LHCN-M2 (cell line): ENCODE measurements at places on chromosomes 7 and 10. TPM values are rescaled to one million over a fixed set of nuclear protein-coding genes. Genes with fewer than 3 reads are reported as not detected.

HGF gene
- 11.5 and 13.0 TPM in 2 replicates for total RNA-seq

TBXAS1 gene
- 7.2 and 8.4 TPM in 2 replicates for total RNA-seq

BTBD16 gene
- not detected in 2 replicates for total RNA-seq

MGAM2 gene
- not detected in 2 replicates for total RNA-seq

TRPV6 gene
- not detected in 2 replicates for total RNA-seq

SLC18A3 gene
- not detected in 2 replicates for total RNA-seq

CLDN4 gene
- 0.17 and 0.19 TPM in 2 replicates for total RNA-seq

C10orf120 gene
- total RNA-seq, result not detected in 2 replicates

SEC23IP gene
- total RNA-seq, result 24.2 and 28.5 TPM in 2 replicates

C7orf33 gene
- not detected in 2 replicates for total RNA-seq

TRIL gene
- total RNA-seq, result 0.32 and 0.46 TPM in 2 replicates

GRCh38 chr10:112689327-112690072 lies 242.5 kb downstream of the VTI1A start:
- DNase-seq, result no peak

DNA sequence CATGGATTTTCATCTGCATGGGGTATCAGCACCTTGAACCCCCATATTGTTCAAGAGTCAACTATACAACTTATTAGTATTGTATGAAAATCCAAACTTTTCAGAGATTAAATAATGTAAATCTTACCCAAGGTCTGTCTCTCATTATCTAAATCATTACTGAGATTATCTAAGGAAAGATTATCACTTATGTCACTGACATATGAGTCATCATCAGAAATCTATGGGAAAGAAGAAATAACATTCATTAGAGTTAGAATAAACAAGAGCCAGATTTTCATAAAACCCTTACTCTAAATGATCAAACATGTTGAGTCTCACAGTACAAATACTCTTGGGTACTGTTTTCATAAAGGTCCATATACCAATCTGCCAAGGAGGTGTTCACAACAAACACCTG lies 83.3 kb upstream of the GSDME start:
- DNase-seq, result no peak

DNA sequence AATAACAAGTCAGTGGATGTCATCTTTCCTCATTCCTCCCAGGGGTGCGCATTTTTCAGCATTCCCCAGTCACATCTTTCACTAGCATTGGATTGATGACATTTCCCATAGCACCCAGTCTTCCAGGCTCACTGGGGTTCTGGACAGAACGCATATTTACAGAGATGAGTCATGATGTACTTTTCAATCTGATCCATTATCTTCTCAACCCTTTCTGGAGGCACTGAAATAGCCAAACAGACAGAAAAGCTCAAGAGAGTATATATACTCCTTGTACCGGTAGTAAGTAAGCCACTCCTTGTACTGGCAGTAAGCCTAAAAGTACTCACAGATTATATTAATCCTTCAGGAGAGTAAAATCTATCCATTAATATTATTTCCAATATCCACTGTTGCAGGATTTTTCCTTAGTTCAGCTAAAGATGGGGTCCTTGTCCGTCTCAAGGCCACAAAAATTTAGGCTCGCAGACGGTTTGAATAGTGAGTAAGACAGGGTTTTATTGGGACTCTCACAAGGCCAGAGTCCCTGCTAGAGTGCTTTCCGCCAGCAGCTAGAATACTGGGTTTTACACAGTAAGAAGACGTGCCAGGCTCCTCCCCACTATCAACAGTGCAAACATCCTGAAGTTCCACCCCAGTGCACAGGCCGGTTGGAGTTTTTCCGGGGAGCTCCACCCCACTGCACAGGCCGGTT lies 60.8 kb downstream of the MDH2 start:
- no peak for DNase-seq

DNA sequence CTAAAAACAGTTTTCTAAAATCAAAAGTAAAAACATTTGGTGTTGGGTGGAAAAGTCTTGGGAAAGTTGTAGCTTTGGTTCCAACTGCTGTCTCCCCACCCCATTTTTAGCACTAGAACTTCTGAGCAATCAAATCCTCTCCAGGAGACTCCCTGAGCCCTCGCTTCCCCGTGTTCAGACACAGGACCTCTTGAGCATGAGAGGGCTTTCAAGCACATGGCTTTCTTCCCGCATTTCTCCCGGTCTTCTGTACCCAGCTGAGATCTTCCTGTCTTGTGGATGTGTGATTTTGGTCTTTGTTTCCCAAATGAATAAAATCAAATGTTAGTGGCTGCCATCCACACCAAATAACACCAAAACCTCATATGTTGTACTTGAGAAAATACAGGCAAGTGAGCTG lies 5.0 kb downstream of the CXCL12 start:
- DNase-seq, result no peak

DNA sequence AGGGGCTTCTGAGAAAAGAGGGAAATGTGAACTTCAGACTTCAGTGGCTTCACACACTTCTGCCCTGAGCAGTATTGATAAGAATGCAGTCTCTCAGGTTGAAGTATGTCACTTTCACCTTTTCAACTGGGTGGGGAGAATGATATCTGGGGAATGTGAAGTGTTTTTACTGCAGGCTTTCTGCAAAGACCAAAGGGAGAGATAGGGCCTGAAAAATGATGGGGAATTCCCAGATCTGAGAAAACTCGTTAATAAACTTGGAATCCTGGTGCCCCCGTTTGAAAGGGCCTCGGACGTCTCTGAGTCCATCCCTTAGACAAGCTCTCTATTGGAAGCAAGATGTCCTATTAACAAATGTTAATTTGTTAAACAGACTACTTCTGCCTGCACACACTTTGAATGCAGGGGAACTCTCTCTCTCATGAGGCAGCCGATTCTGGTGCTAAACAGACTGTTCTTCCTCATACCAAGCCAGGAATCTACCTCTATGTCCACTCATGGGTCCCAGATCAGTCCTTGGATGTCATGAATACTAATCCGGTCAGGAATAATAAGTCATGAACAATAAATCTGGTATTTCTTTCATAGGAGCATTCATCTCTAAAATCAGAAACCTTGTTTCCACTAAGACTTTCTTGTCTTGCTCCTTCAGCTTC lies 193.6 kb downstream of the JCAD start:
- no peak for DNase-seq

DNA sequence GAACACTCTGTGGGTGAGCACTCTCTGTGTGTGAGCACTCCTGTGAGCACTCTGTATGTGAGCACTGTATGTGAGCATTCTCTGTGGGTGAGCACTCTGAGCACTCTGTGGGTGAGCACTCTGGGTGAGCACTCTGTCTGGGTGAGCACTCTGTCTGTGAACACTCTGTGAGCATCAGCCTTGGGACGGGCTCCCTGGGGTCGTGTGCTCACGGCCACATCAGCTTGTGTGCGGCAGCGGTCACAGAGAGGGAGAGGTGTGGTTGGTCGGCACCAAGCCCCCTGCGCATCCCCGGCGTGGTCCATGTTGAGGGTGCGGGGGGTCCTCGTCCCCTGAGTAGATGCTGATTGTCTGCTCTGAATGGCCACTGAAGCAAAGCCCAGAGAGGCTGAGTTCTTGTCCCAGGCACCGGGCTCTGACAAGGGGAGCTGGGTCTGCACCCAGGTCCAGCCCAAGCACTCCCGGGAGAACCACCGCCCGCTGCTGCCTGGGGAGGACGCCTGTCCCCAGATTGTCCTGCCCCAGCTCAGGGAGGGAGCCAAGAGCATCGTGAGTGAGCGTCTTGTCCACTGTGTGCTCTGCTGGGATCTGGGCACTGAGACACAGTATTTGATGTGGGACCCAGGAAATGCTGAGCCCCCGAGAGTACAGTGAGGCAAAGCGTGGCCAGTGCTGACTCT lies 143.7 kb downstream of the DNAJB6 start:
- no peak for DNase-seq

GRCh38 chr7:25028370-25029021 lies 48.5 kb upstream of the OSBPL3 start:
- peak; percentile 90 for DNase-seq

GRCh38 chr10:72126184-72126871 lies 38.0 kb upstream of the SPOCK2 start:
- peak; percentile 53 for DNase-seq

DNA sequence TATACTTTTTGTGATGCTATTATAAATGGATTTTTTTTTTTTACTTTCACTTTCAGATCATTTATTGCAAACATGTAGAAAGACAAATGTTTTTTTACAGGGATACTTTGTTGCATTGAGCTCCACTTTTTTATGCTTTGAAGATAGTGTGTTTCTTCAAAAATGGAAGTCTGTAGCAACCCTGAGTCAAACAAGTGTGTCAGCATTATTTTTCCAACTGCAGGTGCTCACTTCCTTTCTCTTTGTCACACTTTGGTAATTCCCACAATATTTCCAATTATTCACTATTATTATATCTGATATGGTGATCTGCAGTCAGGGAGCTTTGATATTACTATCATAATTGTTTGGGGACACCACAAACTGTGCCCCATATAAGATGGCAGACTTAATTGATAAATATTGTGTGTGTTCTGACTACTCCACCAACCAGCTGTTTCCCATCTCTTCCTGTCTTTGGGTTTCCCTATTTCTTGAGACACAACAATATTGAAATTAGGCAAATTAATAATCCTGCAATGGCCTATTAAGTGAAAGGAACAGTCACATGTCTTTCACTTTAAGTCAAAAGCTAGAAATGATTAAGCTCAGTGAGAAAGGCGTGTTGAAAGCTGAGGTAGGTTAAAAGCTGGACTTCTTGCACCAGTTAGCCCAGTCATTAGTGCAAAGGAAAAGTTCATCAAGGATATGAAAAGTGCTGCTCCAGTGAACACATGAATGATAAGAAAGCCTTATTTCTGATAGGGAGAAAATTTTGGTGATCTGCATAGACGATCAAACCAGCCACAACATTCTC lies 231.3 kb upstream of the SH2B2 start:
- no peak for DNase-seq

- peak; percentile 66 for DNase-seq
These were observed 10.7 kb downstream of the XPNPEP1 start for GRCh38 chr10:109912335-109913281.

- DNase-seq, result no peak
These were observed 16.4 kb downstream of the PARD3 start for GRCh38 chr10:34798654-34799053.

- peak; percentile 62 for DNase-seq
These were observed 32.6 kb upstream of the HERPUD2 start for GRCh38 chr7:35727571-35727970.
